NCI-H187 (cell line): ENCODE measurements at places on chromosomes 2 and 18.

DNA sequence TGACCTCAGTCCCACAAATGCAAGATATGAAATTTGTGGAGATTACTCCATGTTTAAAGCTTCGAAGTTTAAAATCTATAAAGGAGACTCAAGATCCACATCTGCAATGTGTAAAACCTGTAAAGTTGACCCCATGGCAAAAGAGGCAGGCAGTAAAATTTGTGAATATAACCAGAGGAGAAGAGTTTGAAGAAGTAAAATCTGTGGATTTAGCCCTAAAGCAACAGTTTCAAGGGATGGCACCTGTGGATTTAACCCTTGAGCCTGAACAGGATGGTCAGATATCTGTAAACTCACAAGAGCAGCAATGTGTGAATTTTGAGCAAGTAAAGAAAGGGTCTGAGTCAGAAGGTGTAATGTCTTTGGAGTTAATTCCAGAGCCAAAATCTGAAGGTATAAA lies 11.2 kb upstream of the ZNF512 start:
- DNase-seq = no peak

DNA sequence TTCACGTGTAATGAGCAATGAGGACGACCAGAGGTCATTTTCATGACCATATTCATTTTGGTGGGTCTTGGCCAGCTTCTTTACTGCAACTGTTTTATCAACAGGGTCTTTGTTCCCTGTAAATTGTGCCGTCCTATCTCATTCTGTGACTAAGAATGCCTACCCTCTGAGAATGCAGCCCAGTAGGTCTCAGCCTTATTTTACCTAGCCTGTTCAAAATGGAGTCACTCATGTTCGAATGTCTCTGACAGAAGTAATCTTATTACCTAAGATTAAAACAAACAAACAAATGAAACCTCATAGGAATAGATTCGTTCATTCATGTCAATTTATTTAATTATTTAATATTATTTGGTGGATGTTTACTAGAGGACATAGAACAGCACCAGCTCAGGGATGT lies 714.8 kb downstream of the ADCYAP1 start:
- DNase-seq = no peak

- DNase-seq = no peak
Observed at GRCh38 chr2:173990970-173991819, 26.0 kb upstream of the SP3 start.

DNA sequence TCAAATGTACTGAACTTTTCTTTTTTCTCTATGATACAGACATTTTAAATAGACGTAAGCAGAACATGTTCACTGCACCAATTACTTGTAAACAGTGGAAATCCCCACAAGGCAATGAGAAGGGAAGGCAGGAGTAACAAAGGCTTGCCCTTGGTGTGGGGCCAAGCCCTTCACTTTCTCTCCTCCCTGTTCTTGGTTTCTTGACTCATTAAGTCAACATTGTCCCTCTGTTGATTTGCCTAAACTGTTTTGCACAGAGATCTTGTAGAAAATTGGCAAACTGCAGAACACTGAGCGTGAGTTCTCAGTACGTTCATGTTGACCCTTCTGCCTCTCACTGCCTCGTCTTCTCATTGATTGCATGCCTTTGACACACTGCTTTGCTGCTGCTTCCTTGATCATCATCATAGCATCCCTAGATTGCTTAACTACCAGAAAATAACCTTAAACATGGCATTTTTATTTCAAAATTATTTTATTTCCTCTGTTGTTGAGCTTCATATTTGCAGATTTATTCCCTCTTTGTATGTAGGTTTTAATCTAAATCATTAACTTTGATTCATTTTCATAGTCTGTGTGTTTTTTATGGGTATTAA lies 257.7 kb downstream of the PTGR3 start:
- no peak for DNase-seq

DNA sequence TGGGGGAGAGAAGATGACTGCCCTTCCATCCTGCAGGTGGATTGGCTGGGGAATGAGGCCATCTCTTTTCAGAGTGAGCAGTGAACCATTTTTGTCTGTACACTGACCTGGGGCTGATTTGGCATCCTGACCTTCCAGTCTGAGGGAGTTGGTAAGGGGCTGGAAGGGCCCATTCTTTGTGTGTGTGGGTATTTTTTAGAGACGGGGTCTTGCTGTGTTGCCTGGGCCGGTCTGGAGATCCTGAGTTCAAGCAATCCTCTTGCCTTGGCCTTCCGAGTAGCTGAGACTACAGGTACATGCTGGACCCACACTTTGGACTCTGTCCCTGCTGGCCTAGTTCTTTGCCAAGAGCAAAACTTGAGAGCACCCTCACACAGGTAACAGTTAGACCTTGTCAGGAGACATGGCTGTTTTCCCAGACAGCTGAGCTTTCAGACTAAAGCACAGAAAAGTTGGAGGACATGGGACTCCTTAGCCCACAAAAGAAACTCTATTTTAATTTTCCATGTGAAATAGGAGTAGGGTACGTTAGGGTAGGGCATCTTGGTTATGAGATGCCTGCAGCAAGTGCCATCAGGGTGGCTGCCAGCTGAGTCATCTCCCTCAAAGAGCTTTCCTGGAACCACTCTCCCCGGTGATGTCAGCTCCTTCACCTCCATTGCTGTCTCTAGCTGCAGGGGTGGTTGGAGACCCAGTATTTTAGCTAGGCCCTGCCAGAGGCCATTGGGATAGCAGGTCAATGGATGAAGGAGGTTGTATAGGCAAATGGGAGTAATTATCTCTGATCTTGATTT lies 60.7 kb downstream of the DGKD start:
- DNase-seq = no peak

DNA sequence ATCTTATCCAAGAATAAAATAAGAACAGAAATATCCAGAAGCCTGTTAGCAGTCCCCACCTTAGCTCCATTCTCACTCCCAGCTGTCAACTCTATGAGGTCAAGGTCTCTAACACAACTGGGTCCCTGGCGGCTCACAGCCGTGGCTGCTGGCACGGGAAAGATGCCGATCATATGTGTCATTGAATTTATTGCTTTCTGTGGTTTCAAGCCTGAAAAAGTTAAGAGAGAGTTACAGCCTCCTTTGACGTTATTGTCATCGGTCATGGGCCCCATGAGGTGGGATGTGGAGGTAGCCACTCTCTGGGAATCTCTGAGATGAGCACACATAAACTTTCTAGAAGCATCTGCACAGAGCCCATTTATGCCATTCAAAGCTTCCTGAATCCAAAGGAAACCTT lies 28.7 kb upstream of the CABLES1 start:
- DNase-seq = no peak

DNA sequence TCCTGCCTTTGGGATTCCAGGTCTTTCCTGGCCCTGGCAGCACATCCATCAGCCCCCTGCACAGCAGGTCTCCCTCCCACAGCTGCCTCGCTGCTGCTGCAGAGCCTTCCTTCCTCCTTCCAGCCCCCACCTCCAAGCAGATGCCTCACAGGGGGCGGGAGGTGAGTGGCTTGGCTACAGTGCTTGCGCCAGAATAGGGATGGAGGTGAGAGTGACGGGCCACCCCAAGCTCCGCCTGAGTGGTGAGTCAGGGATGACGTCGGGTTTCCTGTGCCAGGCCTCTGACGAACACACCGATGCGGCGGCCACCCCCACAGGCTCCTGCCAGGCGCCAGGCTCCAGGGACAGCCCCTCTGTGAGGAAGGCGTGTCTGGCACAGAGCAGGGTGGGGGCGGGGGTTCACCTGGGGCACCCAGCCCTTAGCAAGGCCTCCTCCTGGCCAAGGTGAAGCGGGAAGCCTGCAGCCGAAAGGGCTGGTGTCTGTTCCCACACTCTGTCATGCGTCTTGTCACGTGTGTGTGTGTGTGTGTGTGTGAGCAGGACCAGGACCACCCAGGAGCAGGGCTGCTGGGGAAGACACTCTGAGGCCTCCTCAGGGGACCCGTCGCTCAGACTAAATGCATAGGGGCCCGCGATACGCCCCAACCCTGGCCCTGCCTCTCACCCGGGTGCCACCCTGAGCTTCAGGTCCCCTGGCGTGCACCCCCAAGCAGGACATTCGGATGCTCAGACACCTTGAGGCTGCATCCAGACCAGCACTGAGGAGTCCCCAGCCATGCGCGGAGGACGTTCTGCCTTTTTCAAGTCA lies 3.4 kb upstream of the DUSP2 start:
- DNase-seq = no peak

GRCh38 chr2:38613126-38613848 lies 10.6 kb upstream of the HNRNPLL start:
- no peak for DNase-seq

DNA sequence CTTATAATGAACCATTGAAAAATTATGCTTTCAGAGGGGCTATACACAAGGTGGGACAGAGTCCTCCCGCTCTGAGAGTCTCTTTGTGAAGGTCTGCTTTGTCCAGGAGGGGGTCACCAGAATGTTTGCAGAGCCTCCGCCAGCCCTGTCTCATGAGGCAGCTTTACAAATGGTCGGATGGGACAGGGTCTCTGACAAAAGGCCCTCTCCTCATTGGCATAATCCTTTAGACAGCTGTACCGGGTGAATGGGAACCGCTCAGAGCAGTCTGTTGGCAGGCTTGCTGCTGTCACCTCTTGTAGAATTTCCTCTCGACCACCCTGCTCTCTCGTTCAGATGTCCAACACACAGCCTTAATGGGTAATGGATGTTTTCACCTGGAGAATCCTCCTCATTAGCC lies 40.2 kb upstream of the TGIF1 start:
- no peak for DNase-seq

DNA sequence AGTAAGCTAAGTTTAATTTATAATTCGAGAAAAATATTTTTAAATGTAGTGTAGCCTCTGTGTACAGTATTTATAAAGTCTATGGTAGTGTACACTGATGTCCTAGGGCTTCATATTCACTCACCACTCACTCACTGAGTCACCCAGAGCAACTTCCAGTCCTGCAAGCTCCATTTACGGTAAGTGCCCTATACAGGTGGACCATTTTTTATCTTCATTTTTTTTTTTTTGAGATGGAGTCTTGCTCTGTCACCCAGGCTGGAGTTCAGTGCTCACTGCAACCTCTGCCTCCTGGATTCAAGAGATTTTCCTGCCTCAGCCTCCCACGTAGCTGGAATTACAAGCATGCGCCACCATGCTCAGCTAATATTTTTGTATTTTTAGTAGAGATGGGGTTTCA lies 104.2 kb downstream of the PDCL3 start:
- DNase-seq = no peak

- no peak for DNase-seq
Observed at GRCh38 chr2:235605312-235606003, 111.6 kb downstream of the AGAP1 start.

- no peak for DNase-seq
Observed at GRCh38 chr2:178383718-178384117, 67.3 kb downstream of the PRKRA start.

GRCh38 chr2:152084076-152084475 lies 14.8 kb downstream of the CACNB4 start:
- DNase-seq = no peak

GRCh38 chr2:73175663-73176204 lies 26.6 kb upstream of the NOTO start:
- no peak for DNase-seq

GRCh38 chr2:215728504-215729065 lies 284.8 kb downstream of the MREG start:
- DNase-seq = no peak

GRCh38 chr18:62138461-62139235 lies 48.2 kb downstream of the PIGN start:
- DNase-seq = no peak

GRCh38 chr2:207181526-207182274 lies 16.0 kb upstream of the KLF7 start:
- no peak for DNase-seq

DNA sequence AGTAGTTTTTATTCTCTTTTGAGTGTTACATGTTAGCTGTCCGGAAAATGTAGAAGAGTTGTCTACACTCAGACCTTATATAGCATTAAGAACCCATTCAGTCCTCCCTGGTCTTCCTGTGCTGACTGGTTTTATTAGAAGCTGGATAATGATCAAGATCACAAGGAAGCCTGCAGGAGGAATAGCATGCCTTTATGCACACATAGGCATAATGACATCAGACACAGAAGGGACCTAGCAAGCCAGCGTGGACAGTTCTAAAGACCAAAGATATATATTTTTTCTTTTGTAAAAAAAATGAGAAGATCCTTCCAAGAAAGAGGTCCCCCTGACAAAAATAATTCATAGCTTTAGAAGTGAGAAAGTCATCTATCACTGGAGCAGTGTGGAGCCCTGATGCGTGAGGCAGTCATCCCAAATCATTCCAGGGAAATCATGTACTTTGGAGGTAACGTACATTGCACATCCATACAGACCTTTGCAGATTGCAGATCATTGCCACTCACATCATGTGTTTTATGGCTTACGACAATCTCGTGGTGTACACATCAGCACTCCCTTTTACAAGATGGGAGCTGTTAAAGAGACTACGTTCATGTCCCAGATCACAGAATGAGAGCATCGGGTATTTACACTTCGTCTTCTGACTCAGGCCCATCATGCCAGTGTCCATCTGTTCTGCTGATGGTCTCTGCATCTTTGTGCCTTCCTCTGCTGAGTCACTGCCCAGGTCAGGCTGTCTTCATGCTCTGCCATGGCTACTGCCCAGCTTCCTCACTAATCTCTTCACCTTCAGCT lies 334.0 kb downstream of the SOCS6 start:
- DNase-seq = no peak

DNA sequence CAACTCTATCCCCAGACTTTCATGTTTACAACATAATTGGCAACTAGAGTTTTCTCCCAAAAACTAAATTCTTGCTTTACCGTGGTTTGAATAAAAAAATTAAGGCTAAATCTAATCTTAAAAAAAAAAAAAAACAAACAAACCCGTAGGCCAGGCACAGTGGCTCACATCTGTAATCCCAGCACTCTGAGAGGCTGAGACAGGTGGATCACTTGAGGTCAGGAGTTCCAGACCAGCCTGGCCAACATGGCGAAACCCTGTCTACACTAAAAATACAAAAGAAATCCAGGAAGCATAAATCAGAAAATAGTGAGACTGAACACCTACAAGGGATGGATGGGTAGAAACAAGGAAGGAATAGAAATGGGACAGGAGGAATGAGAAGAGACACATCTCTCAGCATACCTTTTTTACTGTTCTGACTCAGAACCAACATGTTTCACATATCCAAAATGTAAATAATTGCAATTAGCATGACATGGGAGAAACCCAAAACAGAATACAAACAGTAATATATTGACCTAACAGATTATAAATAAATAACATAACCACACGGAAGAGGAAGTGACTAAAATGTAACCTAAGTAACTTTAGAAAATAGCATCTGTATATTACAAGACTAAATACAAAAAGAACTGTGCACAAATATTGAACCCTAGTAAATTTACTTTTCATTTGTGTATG lies 17.5 kb downstream of the MGAT4A start:
- no peak for DNase-seq

GRCh38 chr2:175935289-175936181 lies 66.5 kb downstream of the LNPK start:
- DNase-seq = no peak
